Esophagus squamous epithelium (tissue), 5 donors: ENCODE measurements at places on chromosomes 7 and 10.

DNA sequence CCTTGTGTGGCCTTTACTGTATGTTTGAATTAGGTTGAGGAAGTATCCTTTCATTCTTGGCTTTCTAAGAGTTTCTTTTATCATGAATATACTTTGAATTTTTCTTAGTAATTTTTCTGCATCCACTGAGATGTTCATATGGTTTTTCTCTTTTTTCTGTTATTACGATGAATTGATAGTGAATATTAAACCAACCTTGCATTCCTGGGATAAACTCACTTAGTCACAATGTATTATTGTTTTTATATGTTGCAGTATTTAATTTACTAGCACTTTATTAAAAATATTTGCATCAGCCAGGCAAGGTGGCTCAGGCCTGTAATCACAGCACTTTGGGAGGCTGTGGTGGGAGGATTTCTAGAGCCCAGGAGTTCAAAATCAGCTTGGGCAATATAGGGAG lies 15.3 kb upstream of the RBM33 start:
- DNase-seq: no peak

GRCh38 chr7:111268941-111269340 lies 178.0 kb downstream of the LRRN3 start:
- no peak for DNase-seq

- DNase-seq: no peak
Observed at GRCh38 chr7:158120316-158120715, 467.3 kb downstream of the PTPRN2 start.

GRCh38 chr10:22986771-22987542 lies 59.1 kb downstream of the ARMC3 start:
- DNase-seq: no peak

GRCh38 chr7:50197549-50197948 lies 104.5 kb upstream of the ZPBP start:
- DNase-seq: no peak

DNA sequence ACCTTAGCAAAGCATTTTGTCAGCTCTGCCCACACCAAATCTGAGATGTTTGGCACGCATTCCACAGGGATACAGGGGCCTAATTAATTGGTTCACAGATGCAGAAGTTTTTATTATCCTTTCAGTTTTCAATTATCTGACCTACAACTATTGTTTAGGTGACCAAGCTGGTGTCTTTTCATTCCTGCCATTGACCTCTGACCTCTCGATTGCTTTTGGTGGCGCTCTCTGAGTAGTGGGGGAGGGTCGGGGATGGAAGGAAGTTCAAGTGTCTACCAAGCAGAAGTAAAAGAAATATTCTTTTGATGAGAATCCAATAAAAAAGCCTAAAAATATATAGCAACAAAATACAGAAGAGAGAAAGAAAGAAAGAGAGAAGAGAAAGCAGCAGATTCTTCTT lies 28.8 kb upstream of the KDM7A start:
- DNase-seq: no peak
